Activated CD8-positive, alpha-beta memory T cell treated with anti-CD3 and anti-CD28 coated beads for 48 hours (primary cell): ENCODE measurements at places on chromosomes 3 and 15.

- DNase-seq: no peak
Measured at GRCh38 chr3:169744366-169745054, 20.4 kb downstream of the TERC start.

- DNase-seq: no peak
Measured at GRCh38 chr15:93515256-93516051, 426.4 kb upstream of the RGMA start.

DNA sequence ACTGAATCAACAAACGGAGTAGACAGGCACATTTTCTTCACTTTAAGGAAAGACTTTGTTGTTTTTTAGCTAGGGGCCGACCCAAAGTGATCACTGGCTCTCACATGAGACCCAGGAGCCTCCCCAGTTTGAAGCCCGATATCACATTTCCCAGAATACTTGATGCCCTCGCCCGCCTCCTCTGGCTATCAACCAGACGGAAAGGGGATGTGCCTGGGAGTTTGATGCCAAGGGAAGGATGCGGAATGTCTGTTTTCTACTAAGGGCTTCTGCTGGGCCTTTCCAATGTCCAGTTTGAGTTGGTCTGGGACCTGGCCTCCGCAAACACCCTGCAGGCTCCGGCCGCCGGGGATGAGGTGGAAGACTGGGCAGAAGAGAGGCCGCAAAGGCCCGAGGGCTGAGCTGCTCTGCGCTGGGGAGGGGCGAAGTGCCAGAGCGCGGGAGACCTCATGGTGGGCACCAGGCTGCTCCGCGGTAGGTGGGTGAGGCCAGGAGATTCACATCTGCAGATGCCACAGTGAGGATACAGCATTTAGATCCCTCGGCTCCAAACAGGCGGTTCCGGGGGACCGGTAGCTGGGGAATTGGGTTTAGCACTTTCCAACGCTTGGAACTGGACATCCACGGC, 491 bp upstream of the ZNF774 start:
- no peak for DNase-seq

DNA sequence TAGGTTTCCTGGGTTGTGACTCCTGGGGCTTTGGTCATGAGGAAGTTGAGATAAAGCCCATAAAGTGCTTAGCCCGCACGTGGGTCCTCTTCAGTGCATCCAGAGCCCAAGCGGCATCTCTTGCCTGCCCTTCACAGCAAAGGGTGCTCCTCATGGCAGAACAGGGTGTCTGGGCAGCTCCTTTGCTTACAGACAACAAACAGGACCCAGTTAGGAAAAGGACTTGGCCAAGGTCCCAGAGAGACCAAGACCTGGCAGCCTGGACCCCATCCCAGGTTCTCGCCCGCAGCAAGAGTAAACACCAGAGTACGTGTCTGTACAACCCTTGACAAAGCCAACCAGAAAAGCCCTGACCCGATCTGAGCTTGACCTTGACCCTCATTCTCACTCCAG, 27.0 kb downstream of the ALS2CL start:
- no peak for DNase-seq

DNA sequence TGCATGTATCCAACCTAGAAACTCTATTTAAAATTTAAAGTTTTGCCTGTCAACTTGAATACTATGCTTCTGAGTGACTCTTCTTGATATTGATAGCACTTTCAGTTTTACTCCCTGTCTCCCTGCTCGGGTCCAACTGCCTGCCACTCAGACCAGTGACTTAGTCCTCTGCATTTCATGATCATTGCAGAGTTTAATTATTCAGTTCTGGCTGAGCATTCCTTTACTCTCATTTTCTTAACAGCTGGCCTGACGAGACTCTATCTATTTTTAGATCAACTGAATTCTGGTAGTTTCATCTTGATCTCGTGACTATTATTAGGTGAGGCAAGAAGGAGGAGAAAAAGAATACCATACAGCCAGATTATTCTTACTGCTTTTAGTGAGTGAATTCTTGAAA, 617.4 kb downstream of the SI start:
- no peak for DNase-seq

DNA sequence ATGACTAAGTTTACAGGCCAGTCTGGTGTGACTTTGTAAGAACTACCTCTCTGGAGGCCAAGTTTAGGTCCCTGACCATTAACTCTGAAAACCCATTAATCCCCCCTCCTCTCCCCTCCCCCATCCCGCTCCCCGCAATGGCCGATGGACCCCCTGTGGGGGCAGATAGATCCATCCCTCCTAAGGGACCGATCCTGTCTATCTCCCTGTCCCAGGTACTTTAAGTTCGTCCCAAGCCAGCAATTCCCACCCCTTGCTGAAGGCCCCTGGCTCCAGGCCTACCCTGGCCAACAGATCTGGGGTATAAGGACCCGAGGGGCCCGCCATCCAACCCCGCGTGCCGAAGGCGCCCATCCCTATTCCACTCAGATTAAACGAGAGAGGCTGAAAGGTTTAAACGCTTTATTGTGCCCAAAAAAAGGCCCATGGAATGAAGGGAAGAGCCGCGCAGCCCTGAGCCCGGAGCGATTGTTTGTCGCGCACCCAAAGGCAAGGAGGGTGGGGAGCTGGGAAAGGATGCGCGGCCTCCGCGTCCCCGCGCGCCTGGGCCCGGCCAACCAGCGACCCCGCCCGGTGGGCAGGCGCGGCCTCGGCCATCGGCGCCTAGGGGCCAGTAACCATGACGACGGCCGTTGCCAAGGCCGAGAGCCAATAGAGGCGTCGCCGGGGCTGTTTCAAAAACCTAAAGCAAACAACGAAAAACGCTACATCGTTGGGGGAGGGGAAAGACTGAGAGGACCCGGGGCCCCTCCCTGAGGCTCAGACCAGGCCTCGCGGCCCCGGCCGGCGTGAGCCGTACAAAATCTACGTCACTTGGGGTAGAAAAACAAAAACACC, 35.9 kb downstream of the HMCES start:
- DNase-seq: peak; percentile 30

DNA sequence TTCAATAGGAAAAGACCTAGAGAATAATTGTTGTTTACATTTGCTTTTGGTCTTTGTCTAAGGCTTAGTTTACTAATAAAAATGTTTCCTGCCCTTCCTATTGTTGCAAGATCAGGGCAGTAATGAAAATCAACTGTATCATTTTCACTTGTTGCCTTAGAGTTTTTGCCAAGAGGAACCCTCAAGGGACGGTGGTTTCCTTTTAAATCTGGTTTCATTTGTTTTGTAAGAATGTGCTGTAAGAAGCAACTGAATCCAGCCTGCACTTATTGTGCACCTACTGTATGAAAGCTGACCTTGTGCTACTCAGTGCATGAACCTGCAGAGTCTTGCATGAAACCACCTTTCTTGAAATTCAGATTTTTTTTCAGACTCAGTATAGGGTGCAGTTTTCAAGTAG, 5.3 kb downstream of the IGF1R start:
- no peak for DNase-seq

DNA sequence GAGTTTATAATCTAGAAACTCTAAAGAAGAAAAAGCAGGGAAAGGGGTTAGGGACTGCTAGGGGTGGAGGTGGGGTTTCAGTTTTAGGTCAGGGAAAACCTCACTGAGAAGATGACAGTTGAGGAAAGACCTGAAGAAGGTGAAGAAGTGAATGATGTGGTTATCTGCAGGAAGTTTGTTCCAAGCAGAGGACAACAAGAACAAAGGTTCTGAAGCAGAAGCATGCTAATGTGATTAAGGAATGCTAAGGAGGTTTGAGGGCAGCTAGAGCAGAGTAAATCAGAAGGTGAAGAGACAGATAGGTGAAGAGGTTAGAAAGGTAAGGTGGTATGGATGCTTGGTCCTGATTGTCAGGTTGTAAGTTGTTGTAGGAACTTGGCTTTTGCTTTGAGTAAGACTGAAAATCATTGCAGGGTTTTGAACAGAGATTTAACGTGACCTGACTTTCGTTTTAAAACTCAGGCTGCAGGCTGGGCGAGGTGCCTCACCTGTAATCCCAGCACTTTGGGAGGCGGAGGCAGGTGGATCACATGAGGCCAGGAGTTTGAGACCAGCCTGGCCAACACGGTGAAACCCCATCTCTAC, 8.6 kb downstream of the OXSR1 start:
- no peak for DNase-seq
